GM12865 (cell line): ENCODE measurements at places on chromosomes 1 and 21.

DNA sequence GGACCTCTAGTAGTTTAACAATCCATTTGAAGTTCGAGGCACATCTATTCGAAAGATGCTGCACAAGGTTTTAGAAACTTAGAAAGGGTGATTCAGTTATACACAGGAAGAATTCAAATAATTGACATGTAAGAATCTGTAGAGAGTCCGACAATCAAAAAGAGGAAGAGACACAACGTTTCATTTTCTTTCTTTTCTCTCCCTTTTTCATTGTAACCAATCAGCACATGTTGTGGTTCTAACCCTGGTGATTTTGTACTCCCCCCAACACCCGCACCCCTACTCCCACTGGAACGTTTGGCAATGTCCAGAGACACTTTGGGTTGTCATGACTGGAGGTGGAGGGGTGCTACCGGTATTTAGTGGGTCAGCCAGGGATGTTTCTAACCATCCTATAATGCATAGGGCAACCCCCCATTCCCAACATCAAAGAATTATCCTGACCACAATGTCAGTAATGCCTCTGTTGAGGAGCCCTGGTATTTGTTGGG lies 4.9 kb downstream of the TGFB2 start:
- no peak for DNase-seq

- DNase-seq: no peak
Measured at GRCh38 chr21:17402937-17403336, 109.9 kb upstream of the CXADR start.

- DNase-seq: no peak
Measured at GRCh38 chr1:87894062-87894461, 565.4 kb downstream of the LMO4 start.

DNA sequence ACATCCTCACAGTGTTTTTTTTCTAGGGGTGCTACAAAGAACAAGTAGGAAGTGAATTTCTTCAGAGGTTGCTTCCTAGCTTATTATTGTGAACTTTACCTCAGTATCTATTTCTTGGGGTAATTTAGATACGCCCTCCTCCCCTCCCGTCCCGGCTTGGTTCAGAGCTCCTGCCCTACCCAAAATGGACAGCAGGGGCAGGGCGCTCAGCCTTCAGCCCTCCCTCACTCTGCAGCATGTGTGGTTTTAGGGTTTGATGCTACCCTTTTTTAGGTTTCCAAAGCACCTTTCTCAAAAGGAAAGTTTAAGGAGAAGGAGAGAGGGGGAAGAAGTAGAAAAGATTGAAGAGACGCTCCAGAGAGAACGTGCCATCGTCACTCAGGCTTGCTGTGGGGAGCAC lies 16.9 kb upstream of the POGK start:
- no peak for DNase-seq

DNA sequence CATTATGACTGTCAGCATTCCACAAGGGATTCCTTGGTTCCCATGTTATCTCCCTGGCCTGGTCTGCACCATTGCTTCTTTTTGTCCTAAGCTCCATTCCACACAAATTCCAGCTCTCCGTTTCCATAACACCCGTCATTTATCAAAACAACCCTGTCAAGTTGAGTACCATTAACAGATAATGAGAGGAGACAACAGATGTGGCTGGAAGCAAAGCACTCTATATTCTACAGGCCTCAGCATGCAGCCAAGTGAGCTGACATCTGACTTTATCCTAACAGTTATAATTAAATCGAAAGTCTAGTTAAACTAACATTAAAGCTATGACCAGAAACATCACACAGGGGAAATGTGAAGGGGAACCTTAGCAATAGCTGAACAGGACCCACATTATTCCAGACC lies 110.4 kb downstream of the RERE start:
- DNase-seq: no peak

GRCh38 chr1:227894831-227895451 lies 52.8 kb downstream of the WNT9A start:
- no peak for DNase-seq

GRCh38 chr1:183230413-183230812 lies 44.3 kb downstream of the LAMC2 start:
- no peak for DNase-seq

DNA sequence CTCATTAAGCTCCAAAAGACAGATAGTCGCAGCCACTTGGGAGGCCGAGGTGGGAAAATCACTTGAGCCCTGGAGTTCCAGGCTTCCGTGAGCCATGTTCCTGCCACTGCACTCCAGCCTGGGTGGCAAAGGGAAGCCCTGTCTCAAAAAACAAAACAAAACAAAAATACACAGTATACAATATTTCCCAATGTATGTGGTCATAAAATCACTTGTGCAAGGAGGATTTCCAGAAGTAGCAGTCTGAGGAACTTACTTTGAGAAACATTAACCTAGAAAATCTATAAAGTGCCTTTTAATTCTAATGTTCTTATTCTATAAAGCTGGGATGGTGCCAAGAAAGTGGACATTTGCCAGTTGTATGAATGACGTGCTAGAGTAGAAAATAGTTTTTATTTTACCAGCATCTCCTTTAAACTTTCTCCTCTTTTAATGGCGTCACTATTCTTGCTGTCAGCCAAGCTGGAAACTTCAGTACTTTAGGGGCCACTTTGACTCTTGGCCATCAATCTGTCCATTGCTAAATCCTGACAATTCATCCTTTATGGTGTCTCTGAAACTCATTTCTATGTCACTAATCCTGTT lies 22.5 kb downstream of the FAM177B start:
- no peak for DNase-seq

DNA sequence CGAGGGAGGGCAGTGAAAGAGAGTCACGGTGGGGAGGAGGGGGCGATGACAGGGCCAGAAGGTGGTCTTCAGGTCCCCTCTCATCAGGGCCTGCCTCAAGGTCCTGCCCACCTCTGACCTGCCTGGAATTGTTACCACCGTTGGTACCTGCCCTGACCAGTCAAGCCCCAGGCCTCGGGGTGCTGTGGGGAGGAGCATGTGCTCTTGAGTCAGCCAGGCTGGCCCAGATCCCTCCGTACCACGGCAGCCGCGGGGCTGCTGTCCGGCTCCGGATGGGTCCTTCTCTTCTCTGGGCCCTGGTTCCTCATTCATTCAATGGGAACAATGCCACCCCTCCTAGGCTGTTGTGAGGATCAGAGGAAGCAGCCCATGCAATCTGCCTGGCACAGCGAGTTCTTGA lies 22.0 kb downstream of the SERINC2 start:
- no peak for DNase-seq

DNA sequence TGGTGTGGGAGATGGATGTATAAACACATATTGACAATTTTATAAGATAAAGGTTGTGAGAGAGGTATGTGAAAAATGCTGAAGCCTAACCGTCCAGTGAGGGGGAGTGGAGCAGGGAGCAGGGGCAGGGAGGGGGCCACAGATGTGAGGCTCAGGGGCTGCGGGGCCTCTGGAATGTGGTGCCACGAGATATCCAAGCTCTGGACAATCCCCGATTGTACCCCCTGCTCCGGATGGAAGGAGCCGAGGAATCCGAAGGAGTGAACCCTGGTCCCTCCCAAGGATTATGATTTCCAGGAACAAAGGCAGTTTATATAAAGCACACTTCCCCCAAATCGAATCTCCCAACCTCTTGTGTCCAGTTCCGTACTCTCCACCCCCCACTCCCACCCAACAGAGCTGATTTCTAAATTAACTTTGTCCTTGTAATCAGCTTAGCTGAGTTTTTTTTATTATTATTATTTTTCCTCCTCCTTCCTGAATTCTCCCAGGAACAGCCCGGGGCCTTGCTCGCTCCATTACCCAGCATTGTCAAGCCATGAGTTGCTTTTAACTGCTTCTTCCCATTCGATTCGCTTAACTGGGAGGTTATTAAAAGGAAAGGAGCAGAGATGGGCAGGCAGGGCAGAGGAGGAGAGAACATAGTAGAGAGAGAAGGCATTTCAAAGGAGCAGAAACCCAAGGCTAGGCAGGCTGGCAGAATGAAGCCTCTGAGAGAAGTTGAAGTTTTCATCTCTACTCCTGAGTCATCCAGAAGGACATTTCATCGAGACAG lies 9.4 kb downstream of the KIRREL1 start:
- no peak for DNase-seq

- peak; percentile 61 for DNase-seq
Measured at GRCh38 chr1:168234846-168235547, 9.2 kb downstream of the SFT2D2 start.

DNA sequence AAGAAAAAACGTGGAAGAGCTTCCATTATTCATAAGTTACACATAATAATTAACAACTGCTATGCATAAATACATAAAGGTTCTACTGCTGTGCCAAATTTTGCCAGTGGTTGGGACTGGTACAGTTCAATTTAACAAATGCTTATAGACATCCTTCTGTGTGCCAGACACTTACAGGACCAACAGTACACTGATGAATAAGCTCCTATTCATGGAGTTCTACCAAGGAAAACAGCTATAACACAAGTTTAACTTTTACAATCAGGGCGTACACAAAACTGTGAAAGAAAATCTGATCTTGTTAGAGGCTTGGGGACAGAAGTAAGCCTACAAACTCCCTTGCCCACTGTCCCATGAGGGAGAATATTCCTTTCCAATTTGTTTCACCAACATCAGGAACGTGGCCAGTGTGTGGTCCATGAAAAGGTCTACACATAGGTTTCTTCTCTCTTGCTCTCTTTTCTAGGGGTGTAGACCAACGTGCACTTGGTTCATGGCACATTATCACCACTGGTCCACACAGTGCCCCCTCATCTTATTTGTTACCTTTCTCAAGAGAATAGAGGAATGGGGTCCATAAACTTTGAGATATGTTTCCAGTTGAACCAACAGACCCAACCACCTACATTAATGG lies 10.1 kb downstream of the NRIP1 start:
- DNase-seq: no peak

DNA sequence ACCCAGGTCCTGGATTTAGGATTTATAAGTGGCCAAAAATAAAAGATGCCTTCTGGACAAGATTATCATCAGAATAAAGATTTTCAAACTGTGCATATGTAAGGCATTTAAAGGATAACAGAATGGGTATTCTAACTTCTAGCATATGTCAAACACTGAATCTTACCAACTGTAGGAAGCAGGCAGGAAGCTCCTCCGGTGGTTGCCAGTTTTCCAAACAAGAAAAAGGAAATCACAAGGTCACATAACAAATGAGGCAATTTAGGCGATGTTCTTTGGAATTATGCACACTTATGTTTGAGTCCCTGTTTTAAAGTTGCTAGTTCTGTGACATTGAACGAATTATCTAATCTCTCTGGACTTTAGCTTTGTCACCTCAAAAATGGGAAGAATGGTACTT lies 48.9 kb downstream of the ATP6V1G3 start:
- DNase-seq: no peak
